Stimulated activated CD8-positive, alpha-beta memory T cell treated with anti-CD3 and anti-CD28 coated beads, Interleukin-7, amount 100 ng/mL, for 48 hours (primary cell): ENCODE measurements at places on chromosomes 2 and 18.

DNA sequence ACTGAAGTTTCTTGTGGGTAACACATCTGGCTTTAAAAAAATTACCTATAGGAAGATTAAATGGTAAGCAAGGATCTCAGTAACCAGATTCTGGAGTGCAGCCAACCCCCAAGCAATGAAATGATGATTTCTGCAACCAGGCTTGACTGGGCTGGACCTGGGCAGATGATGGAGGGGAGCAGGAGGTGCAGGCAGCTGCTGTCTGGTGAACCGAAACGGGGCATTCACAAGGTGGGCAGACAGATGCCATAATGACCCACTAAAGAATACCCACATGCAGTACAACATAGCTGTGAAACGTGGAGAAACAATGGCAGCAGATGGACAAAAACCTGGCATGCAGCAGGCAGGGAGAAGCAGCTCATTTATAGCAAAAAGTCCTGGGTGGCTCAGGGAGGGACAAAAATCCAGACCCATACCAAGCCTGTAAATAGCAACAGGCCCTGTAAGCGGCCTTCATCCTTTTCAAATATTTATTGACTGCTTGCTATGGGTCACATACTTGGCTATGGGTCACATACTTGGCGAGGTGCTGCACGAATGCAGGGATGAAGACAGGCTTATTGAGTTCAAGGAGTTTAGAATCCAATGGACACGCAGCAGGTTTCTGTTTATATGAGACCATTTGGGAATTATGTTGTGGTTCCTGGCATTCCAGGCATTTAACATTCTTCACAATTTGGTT, 244.7 kb downstream of the HRH4 start:
- DNase-seq = no peak

DNA sequence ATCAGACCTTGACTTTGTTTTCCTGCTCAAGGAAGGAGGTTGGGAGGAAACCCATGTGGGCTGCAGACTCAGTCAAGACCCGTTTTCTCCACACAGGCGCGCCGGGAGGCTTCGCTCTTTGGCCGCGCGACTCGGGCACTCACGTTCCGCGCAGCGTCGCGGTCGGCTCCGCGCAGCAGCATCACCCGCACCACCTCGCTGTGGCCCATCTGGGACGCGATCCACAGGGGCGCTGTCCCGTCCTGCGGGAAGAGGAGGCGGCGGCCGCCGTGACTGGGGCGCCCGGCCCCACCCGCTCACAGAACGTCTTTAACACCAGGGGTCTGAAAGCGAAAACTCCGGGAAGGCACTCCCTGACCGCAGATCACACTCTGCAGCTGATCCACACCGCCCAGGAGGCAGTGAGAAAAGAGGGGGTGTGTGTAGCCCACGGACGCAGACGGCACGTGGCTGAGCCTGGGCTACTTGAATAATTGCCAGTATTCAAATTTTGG, 33.1 kb upstream of the NPC1 start:
- DNase-seq = no peak

GRCh38 chr2:111205774-111206173, 85.1 kb downstream of the BCL2L11 start:
- no peak for DNase-seq

GRCh38 chr2:240433973-240434727, 1.3 kb upstream of the GPC1 start:
- DNase-seq = no peak

DNA sequence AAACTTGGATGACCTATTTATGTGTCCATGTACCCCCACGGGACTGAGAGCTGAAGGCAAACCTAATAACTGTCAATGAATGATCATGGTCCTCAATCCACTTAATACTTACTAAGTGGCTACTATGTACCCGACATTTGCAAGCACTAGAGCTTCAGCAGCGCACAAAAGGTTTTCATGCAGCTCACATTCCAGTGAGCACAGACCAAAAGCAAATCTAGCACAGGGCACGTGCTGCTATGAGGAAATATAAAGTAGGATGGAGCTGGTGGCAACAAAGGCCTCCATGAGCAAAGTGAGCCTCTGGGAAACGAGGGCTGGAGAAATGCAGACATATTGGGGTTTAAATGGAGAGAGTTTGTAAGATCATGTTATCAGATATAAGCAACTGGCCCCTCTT, 3.5 kb downstream of the SLC40A1 start:
- no peak for DNase-seq

GRCh38 chr18:6814882-6815425, 85.4 kb downstream of the ARHGAP28 start:
- no peak for DNase-seq
